NCI-H460 (cell line): ENCODE measurements at places on chromosomes 12 and 14.

DNA sequence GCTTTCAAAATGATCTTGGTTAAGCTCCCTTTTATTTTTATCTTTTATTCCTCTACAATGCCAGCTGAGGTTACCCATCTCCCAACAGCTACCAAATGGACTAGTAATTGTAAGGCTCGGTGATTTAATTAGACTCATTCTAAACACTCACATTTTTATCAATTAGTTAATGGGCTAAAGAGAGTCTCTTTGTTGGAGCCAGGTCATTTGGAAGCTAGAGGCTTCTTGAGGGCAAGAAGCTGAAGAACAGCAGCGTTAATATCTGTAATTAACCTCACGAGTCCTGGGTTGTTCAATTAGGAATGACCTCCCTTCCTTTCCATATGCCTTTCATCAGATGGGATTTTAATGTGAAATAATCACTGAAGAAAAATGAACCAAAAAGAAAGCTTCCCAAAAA lies 56.9 kb downstream of the OTX2 start:
- DNase-seq = no peak

DNA sequence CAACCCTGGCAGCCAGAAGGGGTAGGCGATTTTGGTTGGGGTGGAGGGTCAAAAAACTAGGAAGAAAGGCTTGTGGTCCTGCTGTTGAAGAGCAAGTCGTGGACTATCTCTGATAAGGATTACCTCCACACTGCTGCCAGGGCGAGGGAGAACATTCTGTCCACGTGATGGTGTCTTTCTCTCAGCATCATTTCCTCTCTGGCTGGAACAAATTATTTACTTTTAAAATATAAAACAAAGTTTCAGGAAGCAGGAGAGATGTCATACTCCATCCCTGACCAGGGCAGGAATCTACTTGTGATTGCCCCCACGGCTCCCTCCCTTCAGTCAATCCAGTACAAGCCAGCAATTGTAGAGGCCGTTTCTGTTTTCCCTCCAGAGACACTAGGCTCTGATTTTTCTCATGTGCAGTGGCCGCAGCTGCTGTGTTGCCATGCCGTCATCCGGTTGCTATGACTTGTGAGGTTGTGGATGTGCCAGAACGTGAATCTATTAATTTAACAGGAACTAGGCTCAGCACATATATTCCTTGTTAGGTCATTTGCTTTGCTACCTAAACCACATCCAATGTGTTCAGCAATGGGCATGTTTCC lies 61.5 kb upstream of the PTGR2 start:
- no peak for DNase-seq

DNA sequence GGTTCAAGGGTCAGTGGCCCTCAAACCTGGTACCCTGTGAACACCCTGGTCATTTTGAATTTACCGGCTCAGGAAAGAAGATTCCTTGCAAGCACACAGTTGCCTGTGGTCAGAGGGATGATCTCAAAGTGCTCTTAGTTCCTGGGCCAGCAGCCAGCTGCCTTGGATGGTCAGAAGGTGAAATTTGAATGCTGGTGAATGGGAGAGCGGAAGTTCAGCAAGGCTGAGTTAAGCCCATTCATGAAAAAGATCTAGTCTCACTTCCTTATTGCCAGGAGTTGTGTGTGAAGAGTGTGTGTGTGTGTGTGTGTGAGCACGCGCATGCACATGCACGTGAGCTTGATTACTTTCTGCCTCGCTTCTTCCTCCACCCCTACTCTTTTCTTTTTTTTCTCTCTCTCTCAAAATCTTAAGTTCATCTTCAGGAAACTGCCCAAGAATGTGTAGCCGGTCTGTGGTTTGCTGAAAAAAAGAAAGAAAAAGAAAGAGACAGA lies 155.5 kb upstream of the CCND2 start:
- DNase-seq = no peak

DNA sequence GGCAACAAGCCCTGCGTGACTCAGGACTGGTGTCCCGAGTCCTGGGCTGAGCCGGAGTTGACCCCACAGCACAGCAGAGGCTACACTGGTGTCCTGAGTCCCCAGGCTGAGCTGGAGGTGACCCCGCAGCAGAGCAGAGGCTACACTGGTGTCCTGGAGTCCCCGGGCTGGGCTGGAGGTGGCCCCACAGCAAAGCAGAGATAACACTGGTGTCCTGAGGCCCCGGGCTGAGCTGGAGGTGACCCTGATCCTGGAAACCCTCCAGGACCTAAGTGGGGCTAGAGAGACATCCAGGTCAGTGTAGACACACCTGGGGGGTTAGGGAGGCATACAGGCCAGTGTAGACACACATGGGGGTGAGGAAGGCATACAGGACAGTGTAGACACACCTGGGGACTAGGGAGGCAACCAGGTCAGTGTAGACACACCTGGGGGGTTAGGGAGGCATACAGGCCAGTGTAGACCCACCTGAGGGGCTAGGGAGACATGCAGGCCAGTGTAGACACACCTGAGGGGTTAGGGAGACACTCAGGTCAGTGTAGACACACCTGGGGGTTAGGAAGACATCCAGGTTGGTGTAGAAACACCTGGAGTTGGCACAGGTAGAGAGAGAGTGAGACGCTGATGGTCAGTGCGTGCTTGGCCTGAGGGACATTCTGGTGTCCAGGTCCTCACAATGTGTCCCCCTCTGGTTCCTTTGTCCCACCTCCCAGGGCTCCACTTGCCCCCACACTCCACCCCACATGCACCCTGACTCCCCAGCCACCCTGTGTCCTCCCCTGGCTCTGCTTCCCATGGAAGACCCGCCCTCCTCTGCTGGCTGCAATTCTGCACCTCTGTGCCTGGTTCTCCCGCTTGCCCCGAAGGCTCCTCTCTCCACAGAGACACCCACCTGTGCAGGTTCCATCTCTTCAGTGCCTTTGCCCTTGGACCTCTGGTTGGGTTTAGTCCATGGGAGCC lies 321.6 kb upstream of the SFSWAP start:
- DNase-seq = no peak

DNA sequence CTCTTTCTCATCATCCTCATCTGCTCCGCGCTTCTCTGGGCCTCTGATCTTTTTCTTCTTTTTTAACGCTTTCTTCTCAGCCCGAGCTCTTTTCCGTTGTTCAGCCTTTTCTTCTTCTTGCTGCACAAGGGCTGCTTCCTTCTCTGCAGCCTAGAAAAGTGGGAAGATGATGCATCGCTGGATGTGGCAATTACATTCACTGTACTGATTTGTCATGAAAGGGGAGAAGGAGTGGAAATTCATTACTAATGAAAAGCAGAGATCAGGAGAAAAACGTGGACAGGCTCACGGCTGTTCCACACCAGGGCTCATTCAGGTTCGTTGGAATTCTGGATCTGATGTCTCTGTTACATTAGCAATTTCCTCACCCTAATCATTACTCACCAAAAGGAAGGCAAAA lies 15.1 kb downstream of the FICD start:
- no peak for DNase-seq

DNA sequence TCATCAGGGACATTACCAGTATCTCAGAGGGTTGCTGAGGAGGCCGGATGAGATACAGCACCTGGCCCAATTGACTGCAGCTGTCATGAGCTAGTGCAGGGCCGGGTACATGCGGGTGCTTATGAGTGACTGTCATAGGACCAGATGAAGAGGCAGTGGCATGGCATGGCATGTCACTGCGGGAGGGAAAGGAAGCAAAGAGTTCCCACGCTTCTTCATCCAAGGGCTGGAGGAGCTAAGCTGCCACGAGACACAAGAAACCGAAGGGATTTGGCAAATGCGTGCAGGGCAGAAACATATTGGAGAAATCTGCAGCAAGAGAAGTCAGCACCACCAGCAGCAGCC lies 10.7 kb upstream of the GPX2 start:
- no peak for DNase-seq

GRCh38 chr12:67645601-67646000 lies 2.9 kb upstream of the DYRK2 start:
- no peak for DNase-seq

- no peak for DNase-seq
Measured at GRCh38 chr14:93073910-93074769, 41.6 kb downstream of the ITPK1 start.

DNA sequence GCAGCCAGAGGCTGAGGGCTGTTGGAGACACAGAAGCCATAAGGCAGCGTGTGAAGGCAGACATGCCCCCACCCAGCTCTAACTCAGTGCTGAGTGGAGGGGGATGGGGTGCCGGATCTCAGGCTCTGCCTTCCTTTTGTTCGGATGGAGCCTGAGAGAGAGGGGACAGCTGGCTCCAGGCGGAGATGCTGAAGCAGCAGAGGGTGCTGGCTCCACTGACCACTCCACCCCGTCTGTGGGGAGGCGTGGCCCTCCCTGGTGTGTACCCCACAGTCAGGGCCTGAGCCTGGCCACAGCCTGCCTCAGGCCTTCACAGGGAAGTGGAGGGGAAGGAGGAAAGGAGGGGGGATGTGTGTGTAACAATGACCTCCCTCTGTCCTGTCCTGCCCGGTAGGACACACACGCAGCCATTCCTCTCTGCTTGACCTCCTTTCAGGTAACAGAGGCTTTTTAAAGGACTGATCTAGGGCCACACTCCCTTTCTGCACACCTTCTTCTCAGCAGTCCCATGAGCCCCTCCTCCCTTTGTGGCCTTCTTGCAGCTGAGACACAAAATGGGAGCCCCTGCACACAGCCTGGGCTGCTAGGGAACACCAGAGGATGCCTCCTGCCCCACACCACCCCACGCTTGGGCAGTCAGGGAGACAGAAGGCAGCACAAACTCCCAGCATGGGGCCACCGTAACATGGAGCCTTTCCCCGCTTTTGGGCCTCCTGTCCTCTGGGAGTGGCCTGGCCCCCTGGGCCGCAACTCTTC lies 9.6 kb upstream of the ENDOU start:
- no peak for DNase-seq

- DNase-seq = no peak
Measured at GRCh38 chr12:124041907-124042306, 68.9 kb downstream of the ZNF664 start.

GRCh38 chr14:38524636-38525509 lies 269.0 kb upstream of the CLEC14A start:
- no peak for DNase-seq

- DNase-seq = no peak
Measured at GRCh38 chr14:101017209-101017608, 113.7 kb upstream of the RTL1 start.

- no peak for DNase-seq
Measured at GRCh38 chr12:58995666-58996363, 75.5 kb upstream of the LRIG3 start.

GRCh38 chr12:117679776-117680175 lies 289.0 kb downstream of the KSR2 start:
- DNase-seq = no peak

- DNase-seq = no peak
Measured at GRCh38 chr12:77238335-77238734, 173.0 kb upstream of the E2F7 start.

GRCh38 chr14:104788161-104788818 lies 7.3 kb downstream of the AKT1 start:
- no peak for DNase-seq

GRCh38 chr12:110579535-110580253 lies 3.4 kb downstream of the PPTC7 start:
- DNase-seq = no peak

- DNase-seq = no peak
Measured at GRCh38 chr12:109452489-109452888, 24.6 kb downstream of the KCTD10 start.

DNA sequence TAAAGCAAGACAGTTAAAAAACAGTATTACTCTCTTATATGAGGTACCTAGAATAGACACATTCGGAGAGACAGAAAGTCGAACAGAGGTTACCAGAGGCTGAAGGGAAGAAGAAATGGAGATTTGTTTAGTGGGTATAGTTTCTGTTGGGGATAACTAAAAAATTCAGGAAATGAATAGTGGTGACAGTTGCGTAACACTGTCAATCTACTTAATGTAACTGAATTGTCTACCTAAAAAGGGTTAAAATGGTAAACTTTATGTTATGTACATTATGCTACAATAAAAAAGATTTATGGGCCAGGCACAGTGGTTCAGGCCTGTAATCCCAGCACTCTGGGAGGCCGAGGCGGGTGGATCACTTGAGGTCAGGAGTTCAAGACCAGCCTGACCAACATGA lies 30.6 kb upstream of the SLC6A13 start:
- DNase-seq = no peak

DNA sequence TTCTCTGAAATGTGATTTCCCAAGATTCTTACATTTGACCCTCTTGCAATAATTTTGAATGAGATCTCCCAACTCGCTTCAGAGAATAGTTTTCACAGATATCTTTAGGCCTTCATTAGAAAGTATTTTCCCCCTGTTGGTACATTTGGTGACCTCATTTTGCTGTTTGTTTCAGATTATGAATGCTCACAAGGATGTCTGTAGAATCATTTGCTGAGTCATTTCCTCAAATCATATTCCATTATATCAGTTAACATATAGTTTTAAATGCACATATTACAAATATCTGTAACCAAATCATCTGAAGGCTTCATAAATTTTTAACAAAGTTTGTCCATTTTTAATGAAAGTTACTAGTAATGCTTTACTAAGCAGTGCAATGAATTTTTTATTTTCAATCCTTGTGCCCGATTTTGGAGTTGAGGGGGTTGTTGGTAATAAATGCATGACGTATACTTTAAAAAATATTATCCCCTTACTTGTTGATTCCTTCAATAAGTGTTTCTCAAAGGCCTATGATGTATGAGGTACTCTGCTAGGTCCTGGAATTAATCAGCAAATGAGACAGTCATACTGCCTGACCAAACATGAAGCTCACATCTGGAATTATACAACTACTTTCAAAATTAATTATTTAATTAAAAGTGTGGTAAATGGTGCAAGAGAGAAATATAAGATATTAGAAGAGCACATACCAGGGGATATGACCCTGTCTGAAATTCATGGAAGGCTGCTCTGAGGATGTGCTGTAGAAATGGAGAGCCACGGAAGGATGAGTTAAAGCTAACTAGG lies 126.9 kb upstream of the RAP1B start:
- peak; percentile 14 for DNase-seq

DNA sequence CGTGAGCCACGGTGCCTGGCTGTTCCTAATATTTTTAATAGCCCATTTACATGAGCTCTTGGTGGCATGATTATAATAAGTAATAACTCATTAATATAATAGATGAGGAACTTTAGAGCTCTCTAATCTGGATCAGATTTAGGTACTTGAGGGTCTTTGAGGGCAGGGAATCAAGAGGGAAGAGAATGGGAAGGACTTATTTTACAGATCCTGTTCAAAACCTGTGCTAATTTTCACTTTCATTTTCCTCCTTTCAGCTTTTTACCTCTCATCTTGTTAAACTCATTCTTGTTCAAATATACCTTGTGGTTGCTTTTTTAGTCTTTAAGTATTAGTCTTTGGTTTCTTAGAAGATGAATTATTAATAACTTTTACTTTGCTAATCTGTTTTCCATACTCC lies 5.6 kb downstream of the NECAP1 start:
- no peak for DNase-seq

- DNase-seq = no peak
Measured at GRCh38 chr12:91272461-91273063, 89.9 kb upstream of the DCN start.

DNA sequence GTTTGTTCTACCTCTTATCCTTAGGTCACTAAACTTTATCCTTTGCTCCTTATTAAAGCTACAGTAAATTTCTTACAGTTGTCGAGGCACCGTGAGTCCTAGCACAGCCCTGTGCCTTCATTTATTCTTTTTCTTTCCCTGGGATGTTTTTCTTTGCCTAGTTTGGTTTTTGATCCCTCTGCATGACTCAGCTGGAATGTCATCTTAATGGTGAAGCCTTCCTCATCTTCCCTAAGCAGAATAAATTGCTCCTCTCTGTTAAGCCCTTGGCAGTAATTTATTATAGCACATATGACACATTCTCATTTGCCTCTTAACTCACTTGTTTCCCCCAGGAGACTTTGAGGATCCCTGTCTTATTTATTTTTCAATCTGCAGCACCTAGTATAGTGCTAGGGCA lies 16.6 kb downstream of the ACTR10 start:
- DNase-seq = no peak
